OCI-LY7 (cell line): ENCODE measurements at places on chromosomes 3 and 15.

- DNase-seq: no peak
Measured at GRCh38 chr3:75906555-75907112, 121.3 kb upstream of the ZNF717 start.

DNA sequence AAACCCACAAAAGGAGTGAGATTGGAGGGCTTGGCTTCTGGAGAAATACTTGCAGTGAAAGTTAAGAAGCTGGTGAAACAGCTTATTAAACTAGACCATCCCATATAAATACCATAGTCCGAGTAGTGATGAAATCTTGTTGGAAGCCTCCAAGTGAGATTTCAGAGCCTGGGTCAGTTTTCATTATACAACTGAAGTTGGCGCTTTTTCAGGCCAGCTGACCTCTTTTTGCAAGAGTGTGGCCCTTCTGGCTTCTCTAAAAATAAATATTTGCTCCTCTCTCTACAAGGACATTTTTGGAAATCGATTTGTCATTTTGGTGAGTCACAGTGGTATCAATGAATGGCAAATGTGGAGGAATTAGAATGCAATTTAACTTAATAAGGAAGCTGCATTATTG, 51.2 kb upstream of the THRB start:
- no peak for DNase-seq

DNA sequence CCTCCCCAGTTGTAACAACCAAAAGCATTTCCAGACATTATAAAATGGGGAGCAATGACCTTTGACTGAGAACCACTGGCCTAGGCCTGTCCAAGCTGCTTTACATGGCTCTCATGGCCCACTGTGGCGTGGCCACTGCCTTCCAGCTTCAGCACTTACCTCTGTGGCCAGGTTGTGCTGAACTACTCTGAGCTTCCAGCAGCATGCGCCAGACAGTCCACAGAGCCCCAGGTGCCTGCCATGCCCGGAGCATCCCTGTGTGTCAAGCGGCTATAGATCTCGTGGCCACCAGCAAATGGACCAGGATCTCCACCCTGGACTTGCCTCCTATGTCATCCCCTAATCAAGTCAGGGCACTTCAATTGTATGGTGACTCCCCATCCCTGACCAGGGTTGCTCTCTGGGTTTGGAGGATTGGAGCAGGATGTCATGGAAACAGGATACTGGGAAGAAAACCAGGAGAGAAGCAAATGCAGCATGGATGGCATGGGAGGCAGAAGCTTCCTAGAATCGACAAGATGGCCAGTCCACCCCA, 199.7 kb downstream of the UACA start:
- DNase-seq: no peak

DNA sequence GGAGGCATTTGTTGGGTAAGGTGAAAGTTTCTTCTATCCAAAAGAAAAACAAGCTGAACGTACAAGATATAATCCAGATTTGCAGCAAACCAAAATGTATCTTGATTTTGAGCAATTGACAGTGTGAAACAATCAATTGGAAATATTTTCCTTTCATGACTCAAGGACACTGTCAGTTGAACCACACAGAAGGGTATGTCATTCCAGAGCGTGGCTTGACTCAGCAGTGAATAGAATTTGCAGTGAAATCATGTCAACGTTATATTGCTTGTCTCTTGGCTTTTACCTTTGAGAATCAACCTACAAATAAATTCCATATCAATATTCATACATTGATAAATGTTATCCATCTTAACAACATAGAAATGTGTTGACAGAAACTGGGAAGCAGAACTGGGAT, 78.2 kb downstream of the TM2D3 start:
- no peak for DNase-seq

DNA sequence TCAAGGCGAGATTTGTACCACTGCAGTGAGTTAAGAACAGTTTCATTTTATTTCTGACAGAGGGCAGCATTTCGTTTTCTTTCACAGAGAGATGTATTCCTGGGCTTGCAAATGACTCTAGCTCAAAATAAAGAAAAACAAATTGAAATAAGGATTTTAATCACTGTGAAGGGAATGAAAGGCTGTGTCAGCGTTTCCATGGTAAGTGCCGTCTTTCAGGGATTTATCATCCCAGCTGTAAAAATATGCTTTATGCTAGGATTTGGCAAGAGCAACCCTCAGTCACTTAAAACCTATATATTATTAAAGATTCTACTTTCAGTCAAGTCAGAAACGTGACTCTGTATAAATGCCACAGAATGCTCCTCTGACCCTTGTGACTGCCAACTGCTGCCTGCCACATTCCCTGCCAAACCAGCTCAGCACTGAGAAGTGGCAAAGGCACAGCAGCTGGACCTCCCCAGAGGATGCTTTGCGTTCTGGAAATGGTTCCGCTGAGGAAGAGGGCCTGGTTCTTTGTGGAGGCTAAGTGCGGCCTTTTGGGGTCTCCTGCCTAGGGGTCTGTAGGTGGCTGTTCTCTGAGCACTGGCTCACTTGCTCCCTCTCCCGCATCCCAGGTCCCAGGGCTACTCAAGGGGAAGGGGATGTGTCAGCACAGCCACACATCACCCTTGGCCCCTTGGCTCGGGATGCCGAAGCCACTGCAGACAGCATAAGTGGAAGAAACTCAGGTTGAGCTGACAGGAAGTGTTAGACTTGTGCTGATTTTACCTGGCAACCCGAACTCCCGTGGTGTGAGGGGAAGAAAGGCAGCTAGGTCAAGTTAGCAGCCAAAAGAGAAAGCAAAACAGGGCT, 56.6 kb upstream of the POMGNT2 start:
- DNase-seq: peak; percentile 29

DNA sequence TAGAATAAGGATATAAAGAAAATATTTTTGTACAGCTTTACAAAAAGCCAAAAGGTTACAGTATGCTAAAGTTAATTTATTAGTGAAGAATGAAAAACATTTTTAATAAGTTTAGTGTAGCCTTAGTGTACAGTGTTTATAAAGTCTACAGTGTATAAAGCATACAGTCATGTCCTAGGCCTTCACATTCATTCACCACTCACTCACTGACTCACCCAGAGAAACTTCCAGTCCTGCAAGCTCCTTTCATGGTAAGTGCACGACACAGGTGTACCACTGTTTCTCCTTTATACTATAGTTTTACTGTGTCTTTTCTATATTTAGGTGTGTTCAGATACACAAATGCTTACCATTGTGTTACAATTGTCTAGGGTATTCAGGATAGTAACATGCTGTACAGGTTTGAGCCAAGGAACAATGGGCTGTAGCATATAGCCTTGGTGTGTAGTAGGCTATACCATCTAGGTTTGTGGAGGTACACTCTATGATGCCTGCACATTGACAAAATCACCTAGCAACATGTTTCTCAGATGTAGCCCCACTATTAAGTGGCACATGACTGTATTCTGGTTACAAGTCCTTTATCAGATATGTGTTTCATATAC, 197.1 kb upstream of the KBTBD8 start:
- no peak for DNase-seq

DNA sequence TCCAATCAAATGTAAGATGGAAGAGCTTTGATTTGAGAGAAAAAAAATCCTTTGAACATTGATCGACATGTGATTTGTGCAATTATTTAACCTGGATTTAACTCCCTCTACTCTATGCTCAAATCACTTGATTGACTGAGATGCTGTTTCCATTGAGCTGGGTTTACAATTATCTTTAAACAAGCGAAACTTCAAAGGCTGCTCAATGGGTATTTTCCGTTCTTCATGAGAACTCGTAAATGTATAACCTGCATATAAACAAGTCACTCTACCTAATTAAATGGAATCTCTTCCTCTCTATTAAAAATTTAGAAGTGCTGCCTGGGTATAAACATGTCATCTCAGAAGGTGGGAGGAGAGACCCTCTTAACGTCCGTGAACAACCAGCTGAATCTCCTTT, 71.9 kb downstream of the ANXA2 start:
- no peak for DNase-seq

GRCh38 chr3:148582126-148582525, 115.6 kb upstream of the AGTR1 start:
- DNase-seq: no peak

DNA sequence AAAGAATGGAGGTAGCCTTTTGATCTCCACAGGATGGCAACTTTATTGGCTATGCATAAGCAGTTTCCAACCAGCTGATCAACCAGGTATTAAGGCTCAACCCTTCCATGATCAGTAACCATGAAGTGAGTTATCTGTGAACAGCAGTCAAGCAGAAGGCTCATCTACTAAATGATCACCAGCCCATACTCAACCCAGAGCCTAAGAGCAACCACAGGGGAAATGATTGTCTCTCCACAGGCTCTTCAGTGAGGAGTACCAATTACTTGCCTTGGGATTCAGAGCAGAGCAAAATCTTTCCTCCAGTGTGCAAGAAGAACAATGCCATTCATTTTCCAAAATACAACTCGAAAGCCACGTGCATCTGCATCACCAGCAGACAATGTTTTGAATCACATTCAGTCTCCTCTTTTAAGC, 754.8 kb downstream of the ROBO1 start:
- no peak for DNase-seq

DNA sequence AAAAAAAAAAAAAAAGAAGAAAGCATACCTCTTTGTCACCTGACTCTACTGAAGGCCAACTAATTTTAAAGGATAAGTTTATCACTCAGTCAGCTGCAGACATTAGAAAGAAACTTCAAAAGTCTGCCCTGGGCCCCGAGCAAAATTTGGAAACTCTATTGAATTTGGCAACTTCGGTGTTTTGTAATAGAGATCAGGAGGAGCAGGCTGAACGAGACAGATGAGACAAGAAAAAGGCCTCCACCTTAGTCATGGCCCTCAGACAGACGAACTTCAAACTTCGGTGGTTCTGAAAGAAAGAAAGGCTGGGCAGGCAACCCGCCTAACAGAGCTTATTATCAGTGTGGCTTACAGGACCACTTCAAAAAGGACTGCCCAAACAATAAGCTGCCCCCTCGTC, 18.5 kb downstream of the GLDN start:
- DNase-seq: no peak

- DNase-seq: no peak
Measured at GRCh38 chr3:43316783-43317460, 30.6 kb downstream of the SNRK start.

- no peak for DNase-seq
Measured at GRCh38 chr15:26069231-26069641, 206.1 kb upstream of the ATP10A start.

- no peak for DNase-seq
Measured at GRCh38 chr3:81451611-81452010, 309.8 kb downstream of the GBE1 start.

DNA sequence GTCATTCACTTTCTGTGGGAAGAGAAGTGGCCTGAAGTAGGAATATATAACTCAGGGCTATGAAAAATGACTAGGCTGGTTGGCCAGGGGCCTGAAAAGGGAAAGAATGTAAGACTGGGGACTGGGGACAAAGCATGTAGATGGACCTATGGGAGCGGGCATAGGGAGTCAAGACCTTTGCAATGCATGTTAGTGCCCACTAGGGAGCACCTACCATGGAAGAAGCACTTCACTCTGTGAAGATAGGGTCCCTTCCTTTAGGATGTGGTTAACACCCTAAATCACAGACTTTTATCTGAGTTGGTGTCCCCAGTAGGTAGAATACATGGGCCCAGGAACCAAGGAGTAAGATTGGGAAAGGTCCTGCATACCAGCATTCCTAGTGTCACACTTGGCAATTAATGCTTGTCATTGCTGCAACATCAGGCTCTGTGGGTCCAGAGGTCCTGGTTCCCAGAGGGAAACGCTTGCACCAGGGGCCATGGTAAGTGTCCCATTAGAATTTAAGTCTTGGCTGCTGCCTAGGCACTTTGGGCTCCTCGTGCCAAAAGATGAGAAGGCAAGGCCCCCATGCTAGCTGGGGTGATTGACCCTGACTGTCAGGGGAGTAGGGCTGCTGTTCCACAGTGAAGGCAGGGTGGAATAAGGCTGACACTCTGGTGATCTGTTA, 79.6 kb downstream of the CRYGS start:
- DNase-seq: peak; percentile 41

DNA sequence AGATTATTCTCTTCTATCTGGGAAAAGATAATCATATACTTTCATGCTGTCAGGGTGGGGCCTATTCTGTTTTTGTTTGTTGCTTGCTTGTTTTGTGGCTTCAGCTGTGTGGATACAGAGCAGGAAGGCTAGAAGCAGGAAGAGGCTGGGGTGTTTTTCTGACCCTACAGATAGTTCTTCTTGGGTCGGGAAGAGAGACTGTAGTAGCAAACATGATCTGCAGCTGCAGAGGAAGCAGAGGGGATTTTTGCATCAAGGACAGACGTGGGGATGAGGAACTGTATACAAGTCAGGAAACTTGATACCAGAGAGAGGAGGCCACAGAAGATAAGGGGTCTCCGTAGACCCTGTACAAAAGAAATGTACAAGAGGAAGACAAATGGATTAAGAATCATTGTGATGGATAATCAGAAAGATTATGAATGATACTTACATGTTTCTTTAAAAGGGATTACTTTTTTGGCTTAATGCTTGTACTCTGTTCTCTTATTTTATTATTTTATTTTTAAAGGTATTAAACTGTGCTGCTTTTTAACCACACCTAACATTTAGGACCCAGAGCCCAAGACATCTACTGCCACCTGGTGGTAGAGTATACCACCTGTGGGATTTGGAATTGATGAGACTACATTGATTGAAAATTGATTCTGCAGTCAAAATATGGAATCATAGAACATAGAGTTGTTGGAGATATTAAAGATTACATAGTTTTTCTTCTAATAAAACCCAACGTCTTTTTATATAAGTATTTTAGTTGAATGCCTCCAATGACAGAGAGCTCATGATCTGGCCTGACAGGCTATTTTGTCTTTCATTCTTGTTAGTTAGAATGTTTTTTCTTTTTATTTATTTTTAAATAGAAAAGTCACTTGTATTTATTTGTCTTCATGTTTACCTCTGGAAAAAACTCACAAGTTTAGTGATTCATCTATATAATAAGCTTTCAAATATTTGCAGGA, 87.3 kb upstream of the ROPN1 start:
- DNase-seq: peak; percentile 51

GRCh38 chr15:48963524-48964113, at the start of gene SHC4:
Gene SHC4 (minus strand): TSS chr15:48963919. CDS start chr15:48963015, 904 bp downstream.
- DNase-seq: no peak
